ENCODE measurements at places on chromosomes 16 and 17.

DNA sequence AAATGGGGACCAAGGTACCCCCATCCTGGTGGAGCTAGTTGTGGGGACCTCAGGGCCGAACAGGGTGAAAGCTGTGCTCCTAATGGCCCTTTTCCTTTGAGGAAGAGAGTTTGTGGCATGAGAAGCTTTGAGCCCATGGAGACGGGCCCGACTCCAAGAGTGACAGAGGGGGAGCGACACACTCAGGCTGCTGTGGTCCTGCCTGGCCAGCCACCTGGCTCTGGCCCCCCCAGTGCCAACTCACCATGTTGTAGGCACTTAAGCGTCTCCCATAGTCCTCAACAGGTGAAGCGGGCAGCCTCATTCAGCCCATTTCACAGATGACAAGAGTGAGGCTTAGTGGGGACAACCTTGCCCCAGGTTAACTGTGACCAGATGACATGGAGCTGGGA lies 1.6 kb downstream of the IL21R start:
- no peak for DNase-seq

- DNase-seq = no peak
Observed at GRCh38 chr17:43469145-43469544, 14.6 kb upstream of the DHX8 start.

DNA sequence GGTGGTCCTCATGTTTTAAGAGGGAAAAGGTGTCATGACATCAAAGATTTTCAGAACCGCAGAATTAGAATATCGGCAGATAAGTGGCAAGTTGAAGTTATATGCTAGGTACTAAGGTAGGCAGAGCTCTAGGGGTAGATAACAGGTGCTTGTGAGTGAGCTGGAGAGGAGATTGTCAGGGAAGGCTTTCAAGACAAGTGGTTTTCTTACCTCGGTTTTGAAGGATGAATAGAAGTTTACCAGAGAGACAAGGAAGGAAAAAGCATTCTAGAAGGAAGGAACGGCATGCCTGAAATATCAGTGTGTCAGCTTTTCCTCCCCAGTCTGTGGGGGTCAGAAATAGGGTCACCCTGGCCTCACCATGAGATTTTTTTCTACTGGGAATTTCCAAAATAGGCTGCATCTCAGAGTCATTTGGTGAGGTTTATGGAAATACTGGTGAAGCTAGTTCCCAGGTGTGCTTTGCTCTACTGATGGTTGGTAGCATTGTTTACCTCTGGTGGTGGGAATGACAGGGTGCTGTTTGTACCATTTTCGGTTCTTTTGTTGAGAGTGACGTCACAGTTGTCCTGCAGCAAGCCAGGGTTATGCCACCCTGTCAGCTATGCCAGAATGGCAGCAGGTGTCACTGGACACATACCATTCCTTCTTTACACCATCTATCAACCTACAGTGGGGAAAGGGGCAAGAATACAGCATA lies 112.5 kb downstream of the MSI2 start:
- DNase-seq = no peak

- no peak for DNase-seq
Observed at GRCh38 chr16:11698271-11698689, 30.0 kb downstream of the SNN start.

GRCh38 chr17:39633570-39634183 lies 3.3 kb upstream of the STARD3 start:
- no peak for DNase-seq

DNA sequence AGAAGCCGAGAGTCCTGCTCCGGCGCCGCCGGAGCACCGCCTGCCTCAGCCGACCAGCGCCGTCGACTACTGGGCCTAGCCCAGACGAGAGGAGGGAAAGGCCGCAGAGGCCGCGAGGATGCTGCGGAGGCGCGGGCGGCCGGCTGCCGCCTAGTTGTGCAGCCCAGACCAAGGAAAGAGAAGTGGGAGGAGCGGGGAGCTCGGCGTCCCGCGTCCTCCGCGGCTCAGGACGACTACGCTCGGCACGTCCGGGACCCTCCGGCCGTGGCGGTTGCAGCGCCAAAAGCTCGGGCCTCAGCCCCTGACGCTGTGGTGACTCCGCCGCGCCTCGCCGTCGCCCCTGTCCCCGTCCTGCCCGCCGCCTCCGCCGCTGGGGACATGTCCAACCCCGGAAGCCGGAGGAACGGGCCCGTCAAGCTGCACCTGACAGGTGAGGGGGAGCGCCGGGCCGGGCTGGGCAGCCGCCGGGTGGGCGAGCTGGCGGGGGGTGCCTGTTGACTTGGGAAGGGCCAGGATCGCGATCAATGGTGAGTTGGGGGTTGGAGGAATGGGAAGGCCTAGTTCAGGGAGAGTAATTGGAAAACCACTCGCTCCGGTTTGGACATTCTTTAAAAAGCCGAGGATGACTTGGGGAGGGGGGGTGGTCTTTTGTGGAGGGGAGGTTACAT lies 37.7 kb downstream of the RNF135 start:
- DNase-seq = peak; percentile 36

DNA sequence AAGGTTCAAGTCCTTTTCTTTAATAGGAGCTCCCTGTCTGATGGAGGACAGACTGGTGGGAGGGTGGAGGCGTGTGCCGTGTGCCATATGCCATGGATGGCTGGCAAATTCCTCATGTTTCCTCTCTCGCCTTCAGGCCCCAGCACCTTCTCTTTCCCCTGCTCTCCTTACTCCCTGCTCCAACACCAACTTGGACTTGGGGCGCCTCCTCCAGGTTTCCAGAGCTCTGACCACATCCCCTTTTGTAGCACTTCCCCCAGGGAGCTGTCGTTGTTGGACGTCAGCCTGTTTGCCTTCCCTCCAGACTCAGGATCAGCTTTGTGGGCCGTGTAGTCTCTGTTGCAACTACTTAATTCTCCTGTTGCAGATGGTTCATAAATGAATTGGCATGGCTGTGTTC lies 30.7 kb downstream of the TMC7 start:
- no peak for DNase-seq

GRCh38 chr17:49114703-49115102 lies 17.9 kb upstream of the B4GALNT2 start:
- DNase-seq = no peak

Measured in activated T-helper 1 cell treated with anti-CD3 and anti-CD28 coated beads, Interleukin-2, amount 50 U/mL, for 16 hours (primary cell).